ENCODE measurements at places on chromosomes 16 and 17.

- no peak for DNase-seq
These were observed 31.8 kb upstream of the DYNLL2 start for GRCh38 chr17:58051468-58051867.

- DNase-seq = no peak
These were observed 898 bp downstream of the SNAI3 start for GRCh38 chr16:88685156-88686061.

DNA sequence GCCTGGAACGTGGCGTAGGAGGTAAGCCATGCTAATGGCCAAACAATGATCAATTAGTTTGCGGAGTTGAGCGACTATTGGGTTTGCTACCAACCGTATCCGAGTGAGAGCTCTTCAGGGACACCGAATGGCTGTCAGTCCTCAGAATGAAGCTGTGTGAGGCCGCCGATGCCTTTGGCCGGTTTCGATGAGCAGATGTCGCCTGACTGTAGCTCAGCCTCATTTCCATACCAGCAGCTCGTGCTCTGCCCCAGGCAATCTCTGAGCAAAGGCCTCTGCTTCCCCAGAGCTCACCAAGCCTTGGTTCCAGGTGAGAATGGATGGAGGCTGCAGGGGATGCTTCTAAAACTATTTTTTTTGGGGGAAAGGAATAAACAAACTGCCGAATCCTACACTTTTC, 111.7 kb upstream of the HS3ST4 start:
- DNase-seq = no peak

DNA sequence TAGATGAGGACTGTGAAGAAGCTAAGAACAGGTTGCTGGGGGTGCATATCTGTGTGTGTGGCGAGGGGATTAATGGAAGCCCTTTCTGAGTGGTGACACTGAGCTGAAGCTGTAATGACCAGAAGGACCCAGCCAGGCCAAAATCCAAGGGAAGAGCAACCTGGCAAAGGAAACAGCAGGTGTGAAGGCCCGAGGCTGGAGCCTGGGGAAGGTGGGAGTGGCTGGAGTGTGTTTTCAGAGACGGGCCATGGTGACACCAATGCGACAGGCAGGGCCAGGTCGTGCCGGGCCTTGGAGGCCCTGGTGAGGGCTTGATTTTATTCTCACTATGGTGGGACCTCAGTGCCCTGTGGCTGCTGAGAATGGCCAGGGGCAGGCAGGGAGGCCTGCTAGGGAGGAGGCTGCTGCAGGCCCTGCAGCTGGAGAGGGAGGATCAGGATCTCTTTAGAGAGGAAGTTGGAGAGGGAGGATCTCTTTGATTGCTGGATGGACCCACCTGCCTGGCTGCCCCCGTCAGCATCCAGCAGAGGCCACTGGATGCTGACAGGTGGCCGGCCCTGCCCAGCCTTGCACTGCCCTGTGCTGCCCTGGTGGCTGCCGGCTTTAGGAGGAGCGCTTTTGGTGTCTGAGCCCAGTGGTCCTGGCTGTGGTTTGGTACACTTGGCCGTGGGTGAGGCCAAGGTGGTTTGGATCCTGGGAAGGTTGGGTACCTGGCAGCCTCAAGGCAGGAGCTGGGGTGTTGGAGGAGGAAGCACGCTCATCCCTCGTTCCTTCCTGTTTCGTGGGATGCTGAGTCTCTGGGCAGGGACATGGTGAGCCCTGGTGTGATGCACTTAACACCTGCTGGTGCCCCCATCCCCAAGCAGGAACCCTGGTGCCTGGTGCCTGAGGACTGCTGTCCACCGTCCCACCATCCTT, 188.3 kb downstream of the SEC14L1 start:
- no peak for DNase-seq

DNA sequence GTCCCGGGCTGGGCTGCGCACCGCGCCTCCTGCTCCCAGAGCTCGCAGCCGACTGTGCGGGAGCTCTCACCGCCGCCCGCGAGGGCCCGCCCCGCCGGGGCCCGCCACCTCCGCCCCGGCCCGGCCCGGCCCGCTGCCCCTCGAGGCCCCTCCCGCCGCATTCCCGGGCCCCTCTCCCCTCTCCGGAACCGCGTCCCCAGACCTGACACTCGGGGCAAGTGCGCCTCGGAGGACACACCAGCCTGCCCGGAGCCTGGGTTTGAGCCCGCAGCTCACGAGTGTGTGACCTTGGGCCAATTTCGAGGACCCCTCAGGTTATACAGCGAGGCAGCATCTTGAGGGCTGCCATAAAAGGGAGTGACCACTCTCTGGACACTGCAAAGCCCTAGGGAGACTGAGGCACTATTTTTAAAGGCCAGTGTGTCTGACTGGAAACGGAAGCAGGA, 2.0 kb upstream of the GRIN2C start:
- no peak for DNase-seq

DNA sequence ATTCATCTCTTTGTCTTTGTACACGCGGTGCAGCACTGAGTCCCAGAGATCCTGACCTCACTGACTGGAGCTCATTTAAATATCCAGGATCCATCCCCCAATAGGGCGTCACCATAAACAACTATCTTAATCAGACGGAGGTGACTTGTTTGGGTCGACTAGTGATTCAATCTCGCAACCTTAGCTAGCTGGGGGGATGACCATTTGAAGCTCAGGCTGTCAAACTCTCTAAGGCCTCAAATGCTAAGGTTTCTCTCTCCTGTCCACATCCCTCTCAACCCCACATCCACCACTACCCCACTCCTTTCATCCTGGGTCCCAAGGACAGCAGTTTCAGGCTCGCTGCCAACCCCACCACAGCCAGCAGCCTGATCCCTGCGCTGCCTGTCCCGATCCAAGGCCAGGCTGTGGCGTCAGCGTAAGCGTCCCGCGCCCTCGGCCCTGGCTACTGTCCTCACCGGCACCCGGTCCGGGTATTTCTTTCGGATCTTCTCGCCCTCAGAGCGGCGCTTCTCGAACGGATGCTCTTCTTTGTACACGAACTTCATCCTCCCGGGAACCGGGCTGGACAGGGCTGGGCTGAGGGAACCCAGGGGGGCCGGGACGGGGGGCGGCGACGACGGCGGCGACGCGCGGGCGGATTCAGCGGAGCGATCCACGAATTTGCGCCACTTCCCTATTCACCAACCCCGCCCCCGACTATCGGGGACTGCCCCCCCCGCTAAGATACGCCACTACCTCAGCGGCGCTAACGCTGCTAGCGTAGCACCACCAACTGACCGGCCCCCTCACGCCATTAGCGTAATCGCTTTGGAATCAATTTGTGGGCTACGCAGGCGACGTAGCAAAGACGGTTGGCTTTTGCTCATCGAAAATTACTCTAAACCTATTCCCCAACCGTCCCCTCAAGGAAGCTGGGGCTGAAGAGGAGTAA, at the start of gene GABARAP:
Gene GABARAP, minus strand, starts transcription at position 667 of the 934 bp plus-strand sequence. Its CDS starts 119 bp downstream, at position 548.
- peak; percentile 63 for DNase-seq
